Iris pigment epithelial cell (primary cell): ENCODE measurements at places on chromosomes 6 and 20.
A peak's percentile ranks its signal among the peaks of the same experiment; 100 is the strongest.

- peak; percentile 88 for DNase-seq
Measured at GRCh38 chr6:27791182-27791943, 120.8 kb downstream of the OR2B2 start.

- no peak for DNase-seq
Measured at GRCh38 chr20:43345676-43346075, 112.0 kb upstream of the SRSF6 start.

GRCh38 chr6:87965806-87966205 lies 81.8 kb upstream of the SPACA1 start:
- no peak for DNase-seq

GRCh38 chr6:33193619-33194018 lies 1.4 kb upstream of the COL11A2 start:
- DNase-seq, result no peak

DNA sequence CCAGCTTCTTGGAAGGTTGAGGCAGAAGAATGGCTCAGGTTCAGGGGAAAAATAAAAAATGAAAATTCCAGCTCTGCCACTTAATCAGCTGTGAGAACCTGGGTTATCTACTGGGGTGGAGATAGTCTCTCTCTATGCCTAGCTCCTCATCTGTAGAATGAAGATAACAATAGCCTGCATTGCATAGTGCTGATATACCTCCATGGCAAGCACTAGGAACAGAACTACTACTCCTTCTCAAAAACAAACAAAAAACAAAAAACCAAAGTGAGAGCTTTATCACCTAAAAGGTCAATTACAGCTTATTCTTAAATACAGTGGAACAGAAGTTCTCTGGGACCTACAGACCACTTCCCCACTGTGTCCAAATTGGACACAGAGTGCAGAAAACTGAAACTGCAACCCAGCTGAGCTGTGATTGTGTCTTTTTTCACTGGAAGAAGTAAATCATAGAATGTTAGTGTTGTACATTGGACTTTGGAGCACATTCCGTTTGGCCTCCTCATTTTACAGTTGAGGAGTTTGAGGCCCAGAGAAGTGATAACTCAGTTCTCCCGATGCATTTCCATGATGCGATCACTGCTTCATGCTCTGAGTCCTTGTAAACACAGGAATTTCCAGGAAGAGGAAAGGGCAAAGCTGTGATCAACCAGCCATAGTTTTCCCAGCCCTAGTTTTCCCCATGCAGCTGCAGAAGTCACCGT lies 23.3 kb downstream of the MTFR2 start:
- DNase-seq, result no peak

- peak; percentile 16 for DNase-seq
Measured at GRCh38 chr6:126118936-126119335, 132.6 kb downstream of the TRMT11 start.

- DNase-seq, result no peak
Measured at GRCh38 chr6:146426516-146426915, 117.1 kb upstream of the RAB32 start.

DNA sequence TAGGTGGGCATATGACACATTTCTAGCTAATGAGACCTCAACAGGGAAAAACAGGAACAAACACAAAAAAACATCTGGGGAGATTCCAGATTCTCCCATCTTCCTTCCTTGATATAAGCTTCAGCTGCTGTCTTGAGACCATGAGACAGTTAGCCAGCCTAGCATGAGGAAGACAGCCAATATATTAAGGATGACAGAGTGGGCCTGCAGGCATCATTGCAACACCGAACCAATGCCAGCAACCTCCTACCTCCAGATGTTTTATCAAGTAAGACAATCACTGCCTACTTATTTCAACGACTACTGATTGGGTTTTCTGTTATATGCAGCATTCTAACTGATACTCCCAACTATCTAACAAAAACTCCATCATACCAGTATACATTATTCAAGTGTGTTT lies 119.0 kb downstream of the ISM1 start:
- no peak for DNase-seq

DNA sequence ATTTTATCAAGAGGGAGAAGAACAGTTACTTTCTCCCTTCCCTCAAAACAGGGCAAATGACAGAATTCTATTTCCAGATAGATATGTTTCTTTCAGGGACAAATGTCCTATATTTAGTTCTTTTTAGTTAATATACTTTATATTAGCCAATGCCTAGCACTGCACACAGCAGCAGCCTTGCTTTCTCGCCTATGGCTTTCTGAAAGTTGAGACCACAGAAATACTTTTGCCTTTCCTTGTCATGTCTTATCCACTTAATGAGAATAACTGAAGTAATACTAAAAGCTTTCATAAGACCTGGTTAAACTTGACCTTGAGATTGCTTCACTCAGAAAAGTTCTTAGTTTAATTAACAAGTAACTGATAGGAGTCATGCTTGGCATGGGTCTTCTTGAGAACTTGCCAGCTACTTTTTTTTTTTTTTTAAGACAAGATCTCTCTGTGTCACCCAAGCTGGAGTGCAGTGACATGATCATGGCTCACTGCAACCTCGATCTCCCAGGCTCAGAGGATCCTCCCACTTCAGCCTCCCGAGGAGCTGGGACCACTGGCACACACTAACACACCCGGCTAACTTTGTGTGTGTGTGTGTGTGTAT lies 159.3 kb downstream of the CDKAL1 start:
- DNase-seq, result peak; percentile 67

- peak; percentile 65 for DNase-seq
Measured at GRCh38 chr20:53672484-53673129, 79.0 kb upstream of the ZNF217 start.

DNA sequence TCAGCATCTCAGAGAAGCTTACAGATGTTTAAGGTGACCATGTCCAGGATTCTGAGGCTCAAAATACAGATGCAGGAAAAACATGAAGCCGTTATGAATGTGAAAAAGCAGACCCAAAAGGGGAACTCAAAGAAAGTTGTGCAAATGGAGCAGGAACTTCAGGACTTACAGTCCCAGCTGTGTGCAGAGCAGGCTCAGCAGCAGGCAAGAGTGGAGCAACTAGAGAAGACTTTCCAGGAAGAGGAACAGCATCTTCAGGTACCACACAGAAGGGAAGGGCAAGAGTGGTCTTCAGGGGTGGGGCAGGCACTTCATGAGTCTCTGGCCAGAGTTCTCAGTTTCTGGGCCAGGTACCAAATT lies 15.2 kb downstream of the RNF8 start:
- DNase-seq, result no peak

DNA sequence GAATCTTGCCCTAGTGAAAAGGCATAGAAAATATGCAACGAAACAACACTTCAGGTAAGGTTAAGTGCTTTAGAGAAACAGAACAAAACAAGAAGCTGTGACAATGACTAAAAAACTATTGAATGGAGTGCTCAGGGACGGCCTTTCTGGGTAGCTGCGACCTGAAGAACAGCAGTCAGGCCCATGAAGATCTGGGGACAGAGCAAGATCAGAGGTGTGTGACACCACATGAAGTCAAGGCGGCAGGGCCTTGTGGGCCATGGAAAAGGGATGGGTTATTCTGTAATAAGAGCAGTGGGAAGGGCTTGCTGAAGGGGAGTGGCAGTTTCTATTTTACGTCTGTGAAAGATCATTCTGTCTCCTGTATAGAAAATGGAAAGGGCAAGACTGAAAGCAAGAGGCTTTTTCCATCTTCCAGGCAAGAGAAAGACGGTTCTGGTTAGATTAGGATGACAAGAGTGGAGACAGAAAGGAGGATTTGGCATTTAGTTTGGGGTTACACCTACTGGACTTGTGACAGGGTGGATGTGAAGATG lies 5.1 kb downstream of the UBE2V1 start:
- no peak for DNase-seq

DNA sequence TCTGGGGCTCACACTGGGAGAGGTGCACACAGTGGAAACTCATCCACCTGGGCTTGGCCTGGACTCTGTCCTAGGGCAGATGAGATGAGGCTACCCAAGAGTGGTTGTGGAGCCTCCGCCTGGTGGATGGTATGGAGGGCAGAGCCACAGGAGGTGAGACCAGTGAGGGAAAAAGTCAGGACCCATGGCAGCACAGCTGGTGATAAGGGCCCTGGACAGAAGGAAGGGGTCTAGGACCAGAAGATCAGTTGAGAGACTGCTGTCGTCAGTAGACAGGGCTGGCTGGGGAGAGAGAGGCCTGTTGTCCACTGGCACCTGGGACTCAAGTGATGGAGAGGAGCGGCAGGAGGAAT lies 29.8 kb downstream of the PLCG1 start:
- no peak for DNase-seq

DNA sequence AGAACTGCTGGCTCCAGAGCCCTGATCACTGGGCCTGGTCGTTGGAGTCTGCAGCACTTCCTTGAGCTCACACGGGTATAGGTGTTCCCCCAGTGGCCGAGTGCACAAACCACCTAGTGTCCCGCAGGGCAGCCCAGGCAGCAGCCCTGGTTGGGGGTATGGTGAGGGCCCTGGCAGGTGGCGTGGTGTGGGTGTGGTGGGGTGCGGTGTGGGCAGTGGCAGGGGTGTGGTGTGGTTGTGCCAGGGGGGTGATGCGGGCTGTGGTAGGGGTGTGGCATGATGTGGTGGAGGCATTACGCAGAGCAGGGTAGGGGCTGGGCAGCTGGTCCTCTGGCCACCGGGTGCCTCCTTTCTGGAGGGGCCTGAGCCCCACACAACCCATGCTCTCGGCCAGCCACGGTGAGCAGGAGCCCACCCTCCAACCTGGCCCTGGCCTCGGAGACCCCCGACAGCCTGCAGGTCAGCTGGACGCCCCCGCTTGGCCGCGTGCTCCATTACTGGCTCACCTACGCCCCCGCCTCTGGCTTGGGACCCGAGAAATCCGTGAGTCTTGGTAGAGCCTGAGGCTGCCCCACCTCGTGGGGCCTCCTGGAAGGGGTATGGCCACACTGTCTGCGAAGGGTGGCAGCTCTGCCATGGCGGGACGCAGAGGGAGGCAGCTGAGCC lies 20.5 kb downstream of the COL20A1 start:
- no peak for DNase-seq

DNA sequence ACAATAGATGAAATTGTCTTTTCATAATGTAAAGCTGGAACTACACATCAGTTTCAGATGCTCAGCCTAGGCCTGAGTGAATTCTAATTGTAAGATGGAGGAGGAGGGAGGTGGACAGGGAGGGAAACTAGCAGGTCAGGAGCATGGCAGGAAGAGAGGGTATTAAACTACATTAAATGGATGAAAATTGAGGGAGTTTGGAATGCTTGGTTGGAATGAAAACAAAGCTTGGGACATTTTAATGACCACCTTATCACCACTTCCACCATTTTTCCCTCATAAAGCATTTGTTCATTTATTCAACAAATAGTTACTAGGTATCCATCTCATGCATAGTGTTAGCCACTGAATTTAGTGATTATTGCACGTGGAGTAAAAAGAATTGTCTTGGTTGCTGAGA lies 65.0 kb downstream of the KIZ start:
- DNase-seq, result no peak

DNA sequence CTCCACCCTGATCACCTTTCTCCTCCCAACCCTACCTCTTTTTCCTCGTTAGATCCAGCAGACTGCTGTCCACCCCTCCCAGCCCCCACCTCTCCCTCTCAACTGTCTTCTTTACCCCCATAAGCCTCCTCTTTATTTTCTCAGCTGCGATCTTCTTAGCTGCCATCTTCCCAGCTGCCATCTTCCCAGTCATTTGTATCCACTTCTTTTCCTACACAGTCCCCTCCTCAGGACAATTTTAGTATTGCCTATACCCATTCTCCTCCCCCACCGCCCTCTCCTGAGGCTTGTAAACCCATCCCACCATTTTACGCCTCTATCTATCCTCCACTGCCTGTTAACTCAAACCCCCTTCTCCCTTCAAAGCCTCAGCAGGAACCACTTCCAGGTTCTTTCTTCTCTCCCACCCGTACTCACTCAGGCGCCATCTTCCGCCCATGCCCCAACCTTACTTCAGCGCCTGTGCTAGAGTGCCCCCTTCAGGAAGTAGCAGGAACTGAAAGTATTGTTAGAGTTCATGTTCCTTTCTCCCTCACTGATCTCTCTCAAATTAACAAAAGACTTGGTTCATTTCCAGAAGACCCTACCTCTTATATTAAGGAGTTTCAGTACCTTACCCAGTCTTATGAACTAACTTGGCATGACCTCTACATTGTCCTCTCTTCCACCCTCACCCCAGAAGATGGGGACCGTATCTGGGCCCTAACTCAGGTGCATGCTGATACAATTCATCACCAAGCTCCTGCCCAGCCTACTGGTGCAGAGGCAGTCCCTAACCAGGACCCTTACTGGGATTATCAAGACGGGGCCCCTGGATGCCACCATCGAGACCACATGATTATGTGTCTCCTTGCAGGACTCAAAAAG lies 236.0 kb downstream of the ADGRG6 start:
- peak; percentile 38 for DNase-seq

DNA sequence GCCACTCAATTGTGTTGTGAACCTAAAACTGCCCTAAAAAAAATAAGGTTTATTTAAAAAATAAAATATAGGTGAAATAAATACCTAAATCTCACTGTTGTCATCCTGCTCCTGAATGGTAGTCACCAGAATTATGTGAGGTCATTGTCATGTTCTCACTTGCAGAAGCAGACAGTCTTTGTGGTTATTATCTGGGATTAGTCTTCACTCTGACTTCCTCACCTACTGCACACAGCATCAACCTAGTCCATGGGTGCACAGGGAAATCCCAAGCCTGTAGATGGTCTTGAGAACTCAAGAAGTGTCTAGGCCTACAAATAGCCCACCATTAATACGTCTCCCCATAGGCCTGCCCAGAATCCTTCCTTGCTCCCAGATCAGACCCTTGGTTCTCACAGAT lies 97.0 kb downstream of the FOXF2 start:
- DNase-seq, result no peak

GRCh38 chr6:168201383-168201782 lies 118.2 kb downstream of the DACT2 start:
- DNase-seq, result no peak

DNA sequence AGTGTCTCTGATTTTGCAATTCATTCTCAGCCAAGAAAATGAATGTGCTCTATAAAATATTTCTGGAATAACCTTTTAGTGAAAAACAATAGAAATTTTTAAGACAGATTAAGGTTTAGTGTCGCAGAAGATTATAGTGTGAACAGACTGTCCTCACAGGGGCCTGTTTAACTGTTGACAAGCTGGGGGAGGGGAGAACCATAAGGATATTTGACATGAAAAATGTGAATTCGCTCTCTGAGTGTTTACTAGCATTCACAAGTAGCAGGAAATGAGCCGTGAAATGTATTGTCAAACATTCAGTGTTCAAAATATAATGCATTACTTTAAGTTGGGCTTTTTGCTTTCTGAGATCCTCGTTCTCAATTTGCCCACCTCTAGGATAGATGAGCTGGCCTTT lies 134.8 kb upstream of the TSHZ2 start:
- DNase-seq, result no peak

- peak; percentile 98 for DNase-seq
Measured at GRCh38 chr6:163457637-163458561, 43.4 kb downstream of the QKI start.

GRCh38 chr6:69138148-69138547 lies 503.1 kb downstream of the ADGRB3 start:
- DNase-seq, result peak; percentile 5

DNA sequence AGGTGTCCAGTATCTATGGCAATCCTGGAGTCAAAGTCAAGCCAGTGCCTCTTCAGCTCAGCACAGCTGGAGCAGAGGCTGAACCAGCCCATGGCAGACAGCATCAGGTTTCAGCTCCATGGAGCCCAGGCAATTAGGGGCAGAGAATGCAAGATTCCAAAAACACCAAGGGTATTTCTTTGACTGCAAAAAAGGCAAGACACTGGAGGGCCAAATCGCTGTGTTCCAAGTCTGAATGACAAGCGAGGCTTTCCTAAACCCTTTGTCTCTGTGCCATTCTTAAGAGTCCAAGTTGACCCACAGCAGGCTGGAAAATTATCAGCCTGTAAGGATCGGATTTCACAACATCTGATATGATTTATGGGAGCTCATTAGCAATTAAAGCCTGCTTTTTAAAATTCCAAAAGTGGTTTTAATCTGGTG lies 49.7 kb upstream of the TGM3 start:
- no peak for DNase-seq

GRCh38 chr6:100271625-100272024 lies 193.1 kb downstream of the SIM1 start:
- DNase-seq, result no peak
